ENCODE measurements at places on chromosomes 6 and 20.
A peak's percentile ranks its signal among the peaks of the same experiment; 100 is the strongest.

GRCh38 chr6:37628611-37629320 is 68.9 kb downstream of the MDGA1 start:
- DNase-seq: no peak

GRCh38 chr20:56575157-56575556 is 42.1 kb downstream of the FAM209B start:
- DNase-seq: no peak

GRCh38 chr6:25219917-25220278 is 59.3 kb upstream of the CARMIL1 start:
- no peak for DNase-seq

DNA sequence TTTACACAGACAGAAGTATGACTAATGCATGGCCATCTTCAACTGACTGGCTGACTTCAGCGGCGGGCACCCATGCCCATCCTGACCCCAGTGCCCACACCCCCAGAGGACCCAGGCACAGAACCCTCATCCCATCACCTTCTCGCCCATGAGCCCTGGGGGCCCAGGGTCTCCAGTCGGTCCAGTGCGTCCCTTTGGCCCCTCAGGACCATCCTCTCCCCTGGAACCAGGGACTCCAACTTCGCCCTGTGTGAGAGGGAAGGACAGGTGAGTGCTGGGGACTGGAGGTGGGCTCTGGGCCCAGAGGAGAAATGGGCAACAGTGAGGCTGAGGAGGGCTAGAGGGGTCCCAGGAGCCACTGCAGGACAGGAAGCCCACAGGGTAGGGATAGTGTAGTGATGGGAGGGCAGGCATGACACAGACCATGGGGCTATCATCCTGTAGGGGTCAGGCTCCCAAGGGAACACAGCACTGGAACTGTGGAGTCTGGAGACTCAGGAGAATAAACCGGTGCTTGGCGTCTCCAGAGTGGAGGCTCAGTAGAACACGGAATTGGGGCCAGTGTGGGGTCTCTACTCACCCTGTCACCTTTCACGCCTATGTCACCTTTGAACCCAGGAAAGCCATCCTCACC is 16.7 kb downstream of the COL11A2 start:
- DNase-seq: no peak

GRCh38 chr6:106591111-106591825 is 38.0 kb downstream of the RTN4IP1 start:
- DNase-seq: peak; percentile 27

GRCh38 chr6:35583893-35584688 is 71.4 kb upstream of the TULP1 start:
- DNase-seq: peak; percentile 26

GRCh38 chr20:48619126-48620101 is 208.4 kb downstream of the PREX1 start:
- DNase-seq: no peak

DNA sequence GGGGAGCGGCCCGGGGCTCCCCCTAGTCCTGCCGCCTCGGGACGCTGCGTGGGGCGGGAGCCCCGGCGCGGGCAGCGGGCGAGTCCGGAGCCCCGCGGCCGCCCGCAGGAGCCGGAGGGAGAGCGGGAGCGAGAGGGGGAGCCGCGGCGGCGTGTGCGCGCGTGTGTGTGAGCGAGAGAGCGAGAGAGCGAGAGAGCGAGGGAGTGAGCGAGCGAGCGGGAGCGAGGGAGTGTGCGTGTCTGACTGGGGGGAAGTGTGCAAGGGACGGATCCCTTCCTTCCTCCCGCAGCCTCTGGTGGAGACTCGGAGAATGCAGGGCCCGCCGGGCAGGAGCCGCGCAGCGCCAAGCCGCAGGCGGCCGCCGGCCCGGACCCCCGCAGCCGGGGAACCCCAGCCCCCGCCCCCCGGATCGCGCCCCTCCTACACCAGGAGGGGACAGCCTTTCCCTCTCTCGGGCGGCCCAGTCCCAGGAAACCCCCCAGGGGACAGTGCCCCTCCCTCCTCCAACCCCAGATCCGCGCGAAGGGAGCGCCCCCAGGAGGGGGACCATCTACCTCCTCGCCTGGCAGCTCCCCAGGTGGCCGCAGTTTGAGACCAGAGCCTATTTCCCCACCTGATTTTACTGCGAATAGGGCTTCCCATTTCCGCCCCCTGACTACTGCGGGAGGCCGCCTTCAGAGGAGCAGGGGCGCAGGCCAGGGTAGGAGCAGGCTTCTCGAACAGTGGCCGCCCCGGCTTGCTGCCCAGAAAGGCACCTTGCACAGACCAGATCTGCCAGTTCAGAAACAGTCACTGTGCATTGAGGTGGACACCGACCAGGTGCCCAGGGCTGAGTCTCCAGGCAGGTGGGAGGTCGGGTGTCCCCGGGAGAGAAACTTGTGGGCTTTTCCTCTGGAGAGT is at the start of gene CDH22:
CDH22 (minus strand) TSS at position 241 of the 900 bp plus-strand sequence. CDS start 57,204 bp downstream, outside the sequence.
- DNase-seq: no peak

- no peak for DNase-seq
These were observed 241.0 kb downstream of the QKI start for GRCh38 chr6:163655217-163656121.

DNA sequence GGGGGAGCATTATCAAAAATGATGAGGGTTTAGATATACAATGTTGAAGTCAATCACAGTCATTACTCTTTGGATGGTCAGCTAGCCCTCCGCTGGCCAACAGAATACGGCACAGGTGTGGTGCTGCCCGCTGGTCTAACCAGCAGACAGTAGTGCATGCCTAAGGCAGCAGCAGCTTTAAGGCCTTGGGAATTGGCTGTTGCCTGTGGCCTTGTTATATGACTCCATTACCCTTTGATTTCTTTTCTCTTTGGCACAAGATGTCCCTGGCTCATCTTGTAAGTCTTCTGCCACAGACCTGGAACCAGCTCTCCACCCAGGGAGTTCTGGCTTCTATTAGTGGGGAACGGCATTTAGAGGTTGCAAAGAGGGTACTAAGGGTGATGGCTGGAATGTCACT is 110.2 kb downstream of the WDR27 start:
- no peak for DNase-seq

DNA sequence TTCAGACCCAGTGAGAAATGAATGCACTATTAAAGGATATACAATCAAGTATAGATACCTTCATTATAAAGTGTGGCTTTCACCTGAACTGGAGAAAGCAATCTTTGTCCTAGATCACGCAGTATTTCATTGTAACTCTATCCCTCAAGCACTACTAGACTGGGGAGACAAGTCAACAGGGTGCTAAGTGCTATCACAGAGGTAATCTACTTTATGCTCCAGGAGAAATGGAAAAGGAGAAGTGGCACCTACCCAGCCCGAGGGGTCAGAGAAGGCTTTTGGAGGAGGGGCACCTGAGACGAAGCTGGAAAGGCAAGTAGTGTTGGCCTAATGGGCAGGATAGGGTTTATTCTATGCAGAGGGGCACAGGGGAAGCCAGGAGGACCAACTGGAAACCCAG is 17.1 kb downstream of the ZHX3 start:
- no peak for DNase-seq

DNA sequence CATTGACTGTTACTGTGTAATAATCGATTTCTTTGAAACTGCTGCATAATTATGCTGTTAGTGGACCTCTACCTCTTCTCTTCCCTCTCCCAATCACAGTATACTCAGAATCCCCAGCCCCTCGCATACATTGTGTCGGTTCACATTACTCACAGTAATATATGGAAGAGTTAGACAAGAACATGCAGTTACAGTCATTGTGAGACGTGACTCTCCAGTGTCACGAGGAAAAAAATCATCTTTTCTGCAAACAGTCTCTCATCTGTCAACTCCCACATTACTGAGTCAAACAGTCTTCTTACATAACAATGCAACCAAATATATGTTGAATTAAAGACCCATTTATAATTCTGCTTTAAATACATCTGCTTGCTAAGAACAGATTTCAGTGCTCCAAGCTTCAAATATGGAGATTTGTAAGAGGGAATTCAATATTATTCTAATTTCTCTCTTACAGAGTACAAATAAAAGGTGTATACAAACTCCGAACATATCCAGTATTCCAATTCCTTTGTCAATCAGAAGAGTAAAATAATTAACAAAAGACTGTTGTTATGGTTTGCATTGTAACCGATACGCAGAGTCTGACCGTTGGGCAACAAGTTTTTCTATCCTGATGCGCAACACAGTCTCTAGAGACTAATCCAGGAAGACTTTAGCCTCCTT is 113.3 kb downstream of the TMEM242 start:
- DNase-seq: no peak

GRCh38 chr6:36692220-36692619 is 5.4 kb upstream of the RAB44 start:
- DNase-seq: no peak

DNA sequence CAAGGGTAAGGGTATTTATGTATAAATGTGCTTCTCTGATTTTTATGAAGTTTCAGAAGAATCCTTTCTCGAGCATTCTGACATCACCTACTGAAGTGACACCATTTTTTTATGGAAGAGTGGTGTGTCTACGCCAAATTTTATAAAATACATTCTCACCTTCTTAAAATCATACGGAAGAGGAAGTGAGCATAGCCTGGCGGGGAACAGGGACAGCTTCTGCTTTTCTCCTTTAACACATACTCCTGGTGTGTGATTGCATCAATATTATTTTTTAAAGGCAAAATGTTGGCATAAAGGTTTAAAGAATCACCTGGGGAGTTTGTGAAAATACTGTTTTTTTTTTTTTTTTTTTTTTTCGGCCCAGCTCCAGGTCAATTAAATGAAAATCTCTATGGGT is 733.6 kb upstream of the MAN1A1 start:
- DNase-seq: no peak

DNA sequence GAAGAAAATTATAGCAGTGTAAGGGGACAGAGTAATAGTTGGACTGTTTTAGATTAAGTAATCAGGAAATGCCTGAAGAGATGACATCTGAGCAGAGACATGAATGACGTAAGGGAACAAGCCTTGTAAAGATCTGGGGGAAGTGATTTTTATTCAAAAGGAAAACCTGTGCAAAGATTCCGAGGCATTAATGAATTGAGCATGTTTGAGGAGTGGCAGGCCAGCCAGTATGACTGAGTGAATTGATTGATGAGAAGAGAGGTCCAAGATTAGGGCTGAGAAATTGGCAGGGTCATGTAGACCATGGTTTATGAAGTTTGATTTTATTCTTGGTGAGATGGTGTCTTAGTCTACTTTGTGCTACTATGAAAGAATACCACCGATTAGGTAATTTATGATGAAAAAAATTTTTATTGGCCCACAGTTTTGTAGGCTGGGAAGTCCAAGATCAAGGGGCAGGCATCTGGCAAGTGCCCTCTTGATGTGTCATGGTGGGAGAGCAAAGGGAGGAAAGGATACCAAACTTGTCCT is 95.1 kb downstream of the LIN28B start:
- DNase-seq: peak; percentile 16

GRCh38 chr6:842141-842540 is 149.2 kb upstream of the EXOC2 start:
- no peak for DNase-seq

GRCh38 chr6:29589423-29590048 is 4.6 kb downstream of the OR2H2 start:
- no peak for DNase-seq

GRCh38 chr20:53157443-53158408 is 185.6 kb downstream of the TSHZ2 start:
- DNase-seq: no peak

- DNase-seq: no peak
These were observed 44.3 kb downstream of the PDYN start for GRCh38 chr20:1949347-1950100.

DNA sequence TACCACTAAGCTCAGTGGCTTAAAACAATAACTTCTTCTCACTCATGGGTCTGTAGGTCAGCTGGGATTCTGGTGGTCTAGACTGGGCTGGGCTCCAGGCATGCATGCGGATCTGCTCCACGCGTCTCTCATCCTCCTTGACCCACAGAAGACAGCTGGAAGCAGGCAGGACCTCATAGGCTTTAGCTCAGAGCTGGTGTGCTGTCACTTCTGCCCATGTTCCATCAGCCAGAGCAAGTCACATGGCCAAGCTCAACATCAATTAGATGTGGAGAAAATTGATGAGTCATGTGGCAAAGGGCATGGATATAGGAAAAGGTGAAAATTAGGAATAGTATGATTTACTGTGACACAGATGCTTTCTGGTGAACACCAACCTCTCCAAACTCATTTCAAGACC is 57.4 kb upstream of the PSMF1 start:
- no peak for DNase-seq

DNA sequence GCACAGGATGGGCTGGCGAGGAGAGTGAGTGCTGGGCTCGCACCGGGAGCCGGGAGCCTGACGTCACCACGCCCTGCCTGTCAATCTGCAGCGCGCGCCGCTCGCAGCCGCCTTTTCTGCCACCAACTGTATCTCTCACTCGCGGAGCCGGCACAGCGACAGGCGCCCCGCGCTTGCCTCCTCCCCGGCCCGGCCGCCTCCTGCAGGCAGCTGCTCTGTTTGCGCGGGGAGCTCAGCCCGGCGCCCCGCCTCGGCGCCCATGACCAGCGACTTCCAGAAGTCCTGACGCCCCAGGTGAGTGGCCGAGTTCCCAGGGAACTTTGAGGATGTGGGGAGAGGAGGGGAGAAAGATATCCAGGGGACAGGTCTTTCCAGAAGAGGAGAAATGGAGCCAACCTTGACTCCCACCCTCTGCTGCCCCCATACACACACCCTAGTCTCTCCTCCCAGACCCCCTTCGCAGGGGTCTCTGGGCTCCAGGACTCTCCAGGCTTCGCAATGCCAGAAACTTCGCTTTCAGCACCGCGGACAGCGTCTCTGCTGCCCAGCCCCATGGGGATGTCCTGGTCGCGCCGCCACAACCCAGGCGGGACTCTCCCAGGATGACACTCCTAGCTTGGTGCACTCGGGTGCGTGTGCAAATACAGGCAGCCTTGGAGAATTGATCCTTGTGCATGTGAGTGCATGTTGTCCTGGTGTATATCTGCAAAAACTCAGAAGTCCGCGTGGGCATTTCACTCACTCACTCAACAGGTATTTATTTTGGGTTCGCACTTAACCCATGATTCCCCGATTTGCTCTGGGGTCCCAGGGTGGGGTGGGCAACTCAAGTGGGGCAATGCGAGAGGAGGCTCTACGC is at the start of gene GPR6:
GPR6 (plus strand) TSS at position 138 of the 859 bp plus-strand sequence. CDS start 802 bp downstream, outside the sequence.
- no peak for DNase-seq

- no peak for DNase-seq
These were observed 2.2 kb upstream of the EYS start for GRCh38 chr6:65709099-65709830.

DNA sequence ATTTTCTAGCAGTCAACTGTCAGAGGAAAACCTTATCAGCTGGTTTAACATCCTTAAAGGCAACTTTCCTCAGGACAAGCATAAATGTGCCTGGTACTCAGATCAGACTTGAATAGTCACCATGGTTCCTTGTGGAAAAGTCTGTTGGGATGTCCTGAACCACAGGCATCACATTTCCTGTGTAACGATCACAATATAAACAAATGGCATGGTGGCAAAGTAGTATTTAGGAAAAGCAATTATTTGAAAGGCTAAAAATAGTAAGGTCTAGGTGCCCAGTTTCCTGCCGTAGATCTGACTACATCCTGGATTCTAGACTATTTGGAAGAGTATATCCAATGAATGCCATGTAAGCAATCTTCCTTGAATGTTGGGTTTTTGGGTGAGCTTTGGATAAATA is 271.9 kb upstream of the AGPAT4 start:
- no peak for DNase-seq

GRCh38 chr6:5085648-5086293 is 630 bp downstream of the PPP1R3G start:
- no peak for DNase-seq

GRCh38 chr6:37372116-37372515 is 18.3 kb downstream of the RNF8 start:
- no peak for DNase-seq

Data from fibroblast of skin of left biceps (primary cell).